ENCODE measurements at places on chromosomes 5 and 9.

GRCh38 chr5:9927106-9927505 lies 297.0 kb upstream of the TAS2R1 start:
- no peak for DNase-seq

DNA sequence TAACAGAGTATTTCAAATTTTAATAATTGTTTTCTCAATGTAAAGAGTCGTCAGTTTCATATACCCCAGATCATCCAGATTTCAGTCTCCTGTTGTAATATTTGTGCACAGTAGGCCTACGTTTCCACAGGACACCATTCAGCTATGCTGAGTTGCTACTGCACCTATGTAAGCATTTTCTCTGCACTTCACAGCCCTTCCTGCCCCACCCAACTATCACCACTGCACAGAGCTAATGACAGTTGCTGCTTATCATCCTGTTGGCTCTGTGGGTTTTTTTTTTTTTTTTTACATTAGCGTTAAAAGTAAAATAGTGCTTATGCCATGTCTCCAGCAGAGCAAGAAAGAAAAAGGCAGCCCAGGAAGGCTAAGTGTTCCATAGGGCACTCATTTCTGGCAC lies 5.9 kb upstream of the PRKACG start:
- DNase-seq: no peak

- no peak for DNase-seq
These were observed 11.9 kb downstream of the TRMO start for GRCh38 chr9:97910357-97910756.

DNA sequence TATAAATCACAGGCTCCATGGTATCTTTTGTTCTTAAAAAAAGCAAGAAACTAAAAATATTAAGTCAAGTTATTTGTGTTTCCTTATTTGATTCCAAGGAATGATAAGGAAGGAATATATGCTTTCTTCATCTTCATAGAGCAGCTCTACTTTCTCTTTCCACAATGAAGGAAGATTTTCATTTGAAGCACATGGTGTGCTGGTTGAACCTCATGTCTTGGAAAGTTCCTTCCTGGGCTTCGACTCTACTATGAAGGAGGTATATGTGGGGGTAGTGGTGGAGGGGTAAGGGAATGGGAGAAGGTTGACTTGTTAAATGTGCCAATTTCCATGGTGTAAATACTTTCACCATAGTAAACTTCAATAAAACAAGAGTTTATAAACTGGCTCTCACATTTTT lies 698.0 kb downstream of the CETN3 start:
- DNase-seq: no peak

GRCh38 chr5:166994226-166994625 lies 1297.2 kb upstream of the WWC1 start:
- DNase-seq: no peak

- no peak for DNase-seq
These were observed 1.4 kb downstream of the PCDHA13 start for GRCh38 chr5:140883373-140883772.

DNA sequence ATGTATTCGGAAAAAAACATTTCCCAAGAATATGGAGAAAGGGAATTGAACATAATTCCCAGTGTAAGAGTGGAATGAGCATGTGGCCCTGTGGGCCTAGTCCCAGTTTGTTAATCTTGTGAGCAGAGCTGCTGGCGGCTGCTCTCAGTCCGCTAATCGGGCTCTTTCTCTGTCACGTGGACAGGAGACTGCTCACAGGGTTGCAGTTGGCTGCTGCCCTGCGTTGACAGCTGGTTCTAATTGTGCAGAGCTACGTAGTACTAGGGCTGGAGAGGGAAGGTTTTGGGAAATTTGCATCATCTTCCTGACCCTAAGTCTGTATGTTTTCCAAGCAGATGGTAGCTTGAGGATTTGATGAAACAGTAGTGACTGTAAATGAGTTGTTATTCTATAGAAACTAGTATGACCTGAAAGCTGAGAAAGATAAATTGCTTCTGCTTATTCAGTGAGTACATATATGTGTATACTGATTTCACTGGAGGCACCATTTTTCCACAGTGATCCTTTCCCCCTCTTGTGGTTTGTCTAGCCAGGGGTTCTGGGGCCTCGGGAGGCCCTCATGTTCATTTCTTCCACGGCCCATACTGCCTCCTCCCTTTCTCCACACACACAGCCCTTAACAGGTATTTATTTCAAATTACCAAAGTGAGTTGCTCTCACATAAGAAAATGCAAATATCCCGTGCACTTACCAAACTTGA lies 100.6 kb downstream of the ANGPTL2 start:
- peak; percentile 16 for DNase-seq

DNA sequence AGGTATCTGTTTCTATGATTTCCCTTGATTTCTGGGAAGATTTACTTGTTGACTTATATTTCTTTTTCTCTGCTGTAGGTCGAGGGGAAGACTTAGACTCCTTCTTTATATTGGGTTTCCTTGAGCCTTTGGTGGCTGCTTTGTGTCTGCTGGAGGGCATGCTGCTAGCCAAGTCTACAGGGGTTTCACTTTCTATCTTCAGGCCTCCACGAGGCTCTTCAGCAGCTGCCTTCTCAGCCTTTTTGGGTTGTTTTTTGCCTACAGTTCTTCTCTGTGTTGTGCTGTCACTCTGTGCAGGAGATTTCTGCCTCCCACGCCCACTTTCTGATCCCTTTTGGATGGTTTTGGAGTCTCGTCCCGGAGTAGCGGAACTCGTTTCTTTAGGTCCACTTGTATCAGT lies 23.2 kb downstream of the LEAP2 start:
- DNase-seq: no peak

Measured in NCI-H2081 (cell line).